ENCODE measurements at places on chromosomes 7 and 10.

- no peak for DNase-seq
Measured at GRCh38 chr10:61452655-61453641, at the start of gene TMEM26. TMEM26 (minus strand) TSS chr10:61453381; CDS start chr10:61453081, 300 bp downstream.

DNA sequence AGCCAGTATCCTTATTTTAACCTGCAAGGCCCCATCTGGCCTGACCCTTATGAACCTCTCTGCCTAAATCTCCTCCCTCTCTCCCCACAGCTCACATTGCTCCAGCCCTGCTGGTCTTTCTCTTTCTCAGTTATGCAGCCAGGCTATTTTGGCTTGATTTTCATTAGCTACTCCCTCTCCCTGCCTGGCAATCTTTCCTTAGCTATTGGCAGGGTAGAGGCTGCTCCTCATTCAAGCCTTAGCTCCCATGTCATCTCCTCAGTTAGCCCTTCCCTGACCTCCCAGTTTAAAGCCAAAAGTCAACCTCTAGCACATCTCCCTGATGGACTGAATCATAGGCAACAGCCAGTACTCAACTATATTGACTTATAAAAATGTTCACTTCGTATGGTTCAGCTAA, 214.4 kb upstream of the CELF2 start:
- no peak for DNase-seq

GRCh38 chr7:88835147-88835728, 39.7 kb upstream of the TEX47 start:
- no peak for DNase-seq

GRCh38 chr7:100706672-100707311, 871 bp downstream of the POP7 start:
- DNase-seq: no peak

DNA sequence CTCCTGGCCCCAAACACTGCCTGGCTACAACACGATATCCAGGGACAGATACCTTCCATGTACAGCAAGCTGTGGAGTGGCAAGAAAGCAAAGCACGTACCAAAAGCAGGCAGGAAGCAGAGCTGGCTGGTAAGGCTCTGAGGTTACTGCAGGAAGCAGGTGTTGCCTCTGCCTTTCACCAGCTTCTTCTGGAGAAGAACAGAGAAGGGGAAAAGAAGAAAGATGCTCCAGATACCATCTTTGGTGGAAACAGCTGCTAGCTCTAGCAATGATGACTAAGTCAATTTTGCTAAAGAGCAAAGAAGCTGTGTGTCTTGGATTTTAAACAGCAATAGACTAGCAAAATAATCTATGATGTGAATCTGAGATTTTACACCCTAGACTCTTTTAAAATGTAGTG, 34.9 kb upstream of the PRSS1 start:
- no peak for DNase-seq

DNA sequence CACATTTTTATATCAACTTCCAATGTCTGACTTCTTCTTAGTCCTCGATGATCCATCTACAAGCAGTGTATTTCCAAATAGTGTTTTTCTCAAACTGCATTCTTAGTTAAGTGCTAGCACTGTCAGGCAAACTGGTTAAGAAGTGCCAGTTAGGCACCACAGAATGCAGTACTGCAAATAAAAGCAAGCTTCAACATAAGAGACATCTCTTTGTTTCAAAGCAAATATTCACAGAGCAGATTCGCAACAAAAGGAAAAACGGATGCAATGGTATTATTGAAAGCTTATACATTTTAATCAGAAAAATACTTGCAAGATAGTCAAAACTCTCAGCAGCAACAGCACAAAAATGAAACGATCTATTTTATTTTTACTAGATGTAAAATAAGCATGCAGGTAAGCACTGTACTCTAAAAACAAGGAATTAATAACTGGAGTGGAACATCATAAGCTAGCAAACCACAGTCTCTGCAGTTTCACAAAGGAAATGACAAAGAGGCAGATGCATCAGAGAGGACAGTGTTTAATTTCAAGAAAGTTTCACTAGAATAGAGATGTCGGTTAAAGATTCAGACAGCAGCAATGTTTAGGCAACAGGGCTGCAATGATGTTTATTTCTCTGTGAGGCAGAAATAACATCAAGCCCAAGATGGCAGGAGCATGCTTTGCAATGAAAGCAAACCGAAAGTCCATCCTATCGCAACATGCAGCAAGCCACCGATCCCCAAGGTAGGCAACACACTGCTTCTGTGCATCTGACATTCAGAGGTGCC, 82.0 kb downstream of the FGFR2 start:
- DNase-seq: no peak

GRCh38 chr7:45606050-45606449, 31.9 kb downstream of the ADCY1 start:
- no peak for DNase-seq

GRCh38 chr7:24851786-24852185, 94.5 kb upstream of the GSDME start:
- peak; percentile 8 for DNase-seq

DNA sequence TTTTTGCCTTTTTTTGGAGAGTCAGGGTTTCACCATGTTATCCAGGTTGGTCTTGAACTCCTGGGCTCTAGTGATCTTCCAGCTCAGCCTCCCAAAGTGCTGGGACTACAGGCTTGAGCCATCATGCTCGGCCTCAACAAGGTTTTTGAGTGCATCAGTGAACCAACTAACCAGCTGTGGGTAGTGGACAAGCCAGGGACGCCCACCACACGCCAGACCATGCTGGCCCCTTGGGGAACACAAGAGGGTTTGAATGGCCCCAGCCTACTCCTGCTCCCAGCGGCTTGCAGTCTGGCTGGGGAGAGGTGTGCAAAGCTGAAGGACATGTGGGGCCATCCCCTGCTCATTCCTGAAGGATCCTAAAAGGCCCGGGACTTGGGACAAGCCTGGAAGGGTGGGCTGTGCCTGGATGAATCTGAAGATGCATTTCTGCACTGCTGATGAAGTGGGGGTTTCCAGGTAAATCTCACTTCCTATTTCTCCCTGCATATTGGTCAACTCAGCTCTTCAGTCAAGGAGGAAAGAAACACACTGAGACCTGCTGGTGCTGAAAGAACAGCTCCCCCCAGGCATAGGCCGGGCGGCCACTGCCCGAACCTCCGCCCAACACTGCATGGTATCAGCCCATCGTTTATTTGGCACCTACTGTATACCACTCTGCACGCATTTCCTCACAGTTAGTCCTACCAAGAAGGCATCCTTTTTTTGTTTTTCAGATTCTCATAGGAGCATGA, 6.9 kb downstream of the MMD2 start:
- DNase-seq: no peak

DNA sequence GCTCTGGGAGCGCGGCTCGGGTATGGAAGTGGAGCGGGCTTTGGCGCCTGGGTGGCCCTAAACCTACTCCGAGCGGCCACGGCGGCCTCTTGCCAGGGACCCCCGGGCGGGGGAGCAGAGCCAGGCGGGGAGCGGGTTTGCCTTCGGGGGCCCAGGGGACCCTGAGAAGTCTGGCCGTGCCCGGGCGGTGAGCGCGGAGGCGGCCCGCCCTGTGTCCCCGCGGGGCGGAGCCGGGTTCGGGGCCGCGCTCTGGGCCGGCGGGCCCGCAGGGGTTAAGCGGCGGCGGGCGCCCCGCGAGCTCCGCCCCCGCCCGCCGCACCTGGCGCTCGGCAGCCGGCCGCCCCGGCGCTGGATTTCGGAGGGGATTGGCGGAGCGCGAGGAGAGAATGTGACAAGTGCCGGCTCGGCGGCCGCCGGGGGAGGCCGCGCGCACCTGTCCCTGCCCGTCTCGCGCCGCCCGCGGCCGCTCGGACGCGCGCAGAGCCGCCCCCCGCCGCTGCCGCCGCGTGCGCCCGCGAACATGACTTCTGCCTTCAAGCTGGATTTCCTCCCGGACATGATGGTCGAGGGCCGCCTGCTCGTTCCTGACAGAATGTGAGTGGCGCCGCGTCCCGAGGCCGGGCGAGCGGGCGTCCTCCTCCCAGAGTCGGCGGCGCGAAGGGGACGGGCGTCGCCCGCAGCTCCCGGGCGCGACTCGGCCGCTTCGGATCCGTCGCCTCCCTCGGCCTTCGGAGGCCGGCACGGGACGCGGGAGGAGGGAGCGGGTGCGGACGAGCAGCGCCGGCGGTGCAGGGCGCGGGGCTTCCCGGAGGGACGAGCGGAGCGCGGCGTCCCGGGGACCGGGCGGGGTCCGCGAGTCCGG, at the start of gene CELF2:
CELF2 (plus strand) TSS at position 303 of the 862 bp plus-strand sequence; CDS start at position 521, 218 bp downstream.
- DNase-seq: peak; percentile 33

GRCh38 chr7:92634205-92634604, 44.0 kb upstream of the FAM133B start:
- DNase-seq: no peak

DNA sequence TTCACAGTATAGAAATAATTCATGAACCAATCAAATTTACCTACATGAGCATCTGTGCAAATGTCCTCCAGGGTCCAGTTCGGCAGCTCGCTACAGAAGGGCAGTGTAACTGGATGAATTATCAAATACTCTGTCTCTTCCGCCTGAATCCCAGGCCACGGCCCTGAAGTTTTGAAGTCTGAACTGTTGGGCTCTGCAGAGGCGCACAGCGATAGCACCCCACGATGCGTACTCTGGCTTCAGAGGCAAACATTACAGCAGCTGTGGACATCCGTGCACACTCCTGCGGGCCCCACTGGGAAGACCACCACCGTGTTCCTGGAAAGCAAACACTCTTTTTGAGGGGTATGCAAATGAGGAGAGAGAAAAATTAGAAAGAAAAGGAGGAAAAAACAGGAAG, 259.8 kb upstream of the TCERG1L start:
- DNase-seq: no peak

DNA sequence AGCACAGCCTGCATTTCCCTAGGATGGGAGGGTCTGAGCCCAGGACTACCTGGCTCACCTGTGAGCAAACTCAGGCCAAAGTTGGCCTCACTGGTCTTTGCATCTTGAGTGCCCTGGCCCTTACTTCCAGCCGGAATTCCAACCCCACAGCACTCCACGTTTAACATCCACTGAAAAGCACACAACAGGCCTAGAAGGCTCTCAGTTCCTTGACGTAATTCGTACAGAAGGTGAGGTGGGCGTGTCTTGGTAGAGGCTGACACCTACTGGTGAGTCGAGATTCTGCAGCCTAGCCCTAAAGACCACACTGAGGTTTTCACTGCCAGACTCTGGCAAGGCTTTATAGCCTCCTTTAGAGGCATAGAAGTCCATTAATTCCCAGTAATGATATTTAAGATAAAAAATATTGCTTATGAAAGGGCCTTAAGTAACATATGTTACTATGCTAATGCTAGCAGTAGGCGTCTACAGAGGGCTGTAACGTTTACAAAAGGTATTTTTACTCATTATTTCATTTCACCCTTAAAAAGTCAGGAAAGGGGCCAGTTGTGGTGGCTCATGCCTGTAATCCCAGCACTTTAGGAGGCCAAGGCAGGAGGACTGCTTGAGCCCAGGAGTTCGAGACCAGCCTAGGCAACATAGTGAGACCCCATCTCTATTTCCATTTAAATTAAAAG, 95.8 kb downstream of the HIP1 start:
- peak; percentile 54 for DNase-seq

DNA sequence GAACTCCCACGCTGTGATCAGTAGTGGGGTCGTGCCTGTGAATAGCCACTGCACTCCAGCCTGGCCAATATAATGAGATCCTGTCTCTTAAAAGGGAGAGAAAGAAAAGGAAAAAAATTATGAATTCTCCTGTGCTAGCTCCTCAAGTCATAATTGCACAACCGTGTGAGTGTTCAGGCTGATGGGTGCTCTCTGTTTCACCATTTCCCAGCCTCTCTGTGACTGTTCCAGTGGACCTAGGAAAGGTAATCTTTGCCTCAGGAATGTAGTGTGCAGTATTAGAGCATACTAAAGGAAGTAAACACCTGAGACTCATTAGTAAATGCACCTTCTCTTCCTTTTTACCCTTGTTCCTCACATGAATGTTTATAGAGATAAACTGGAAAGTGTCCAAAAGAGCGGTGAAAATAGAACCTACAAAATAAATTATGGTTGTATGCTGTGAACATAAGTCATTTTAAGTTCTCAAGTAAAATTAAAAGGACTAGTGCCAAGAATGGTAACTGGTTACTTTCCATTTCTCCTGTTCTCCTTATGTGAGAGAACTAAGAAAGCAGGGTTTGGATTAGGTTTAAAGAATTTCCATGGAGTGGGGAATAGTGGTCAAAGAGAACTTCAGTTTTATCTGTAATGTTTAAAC, 42.7 kb downstream of the INPP5F start:
- DNase-seq: no peak

GRCh38 chr7:27686315-27686714, 23.6 kb upstream of the HIBADH start:
- no peak for DNase-seq

- no peak for DNase-seq
Measured at GRCh38 chr10:67770537-67770936, 67.5 kb downstream of the DNAJC12 start.

- DNase-seq: no peak
Measured at GRCh38 chr7:36796850-36797536, 72.7 kb upstream of the AOAH start.

DNA sequence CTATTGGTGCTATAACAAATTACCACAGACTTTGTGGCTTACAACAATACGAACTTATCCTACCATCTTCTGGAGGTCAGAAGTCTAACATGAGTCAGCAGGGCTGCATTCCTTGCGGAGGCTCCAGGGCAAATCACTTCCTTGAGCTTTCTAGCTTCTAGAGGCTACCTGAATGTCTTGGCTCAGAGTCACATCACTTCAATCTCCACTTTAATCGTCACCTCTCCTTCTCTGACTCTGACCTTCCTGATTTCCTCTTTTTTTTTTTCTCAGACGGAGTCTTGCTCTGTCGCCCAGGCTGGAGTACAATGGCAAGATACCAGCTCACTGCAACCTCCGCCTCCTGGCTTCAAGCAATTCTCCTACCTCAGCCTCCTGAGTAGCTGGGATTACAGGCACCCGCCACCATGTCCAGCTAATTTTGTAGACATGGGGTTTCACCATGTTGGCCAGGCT, 44.6 kb upstream of the ANAPC16 start:
- no peak for DNase-seq

All from activated CD4-positive, alpha-beta T cell treated with anti-CD3 and anti-CD28 coated beads for 24 hours (primary cell).